Sigmoid colon (tissue), 7 donors: ENCODE measurements at places on chromosomes 2 and 18. TPM values are rescaled to one million over a fixed set of nuclear protein-coding genes. Genes with fewer than 3 reads are reported as not detected.

DNA sequence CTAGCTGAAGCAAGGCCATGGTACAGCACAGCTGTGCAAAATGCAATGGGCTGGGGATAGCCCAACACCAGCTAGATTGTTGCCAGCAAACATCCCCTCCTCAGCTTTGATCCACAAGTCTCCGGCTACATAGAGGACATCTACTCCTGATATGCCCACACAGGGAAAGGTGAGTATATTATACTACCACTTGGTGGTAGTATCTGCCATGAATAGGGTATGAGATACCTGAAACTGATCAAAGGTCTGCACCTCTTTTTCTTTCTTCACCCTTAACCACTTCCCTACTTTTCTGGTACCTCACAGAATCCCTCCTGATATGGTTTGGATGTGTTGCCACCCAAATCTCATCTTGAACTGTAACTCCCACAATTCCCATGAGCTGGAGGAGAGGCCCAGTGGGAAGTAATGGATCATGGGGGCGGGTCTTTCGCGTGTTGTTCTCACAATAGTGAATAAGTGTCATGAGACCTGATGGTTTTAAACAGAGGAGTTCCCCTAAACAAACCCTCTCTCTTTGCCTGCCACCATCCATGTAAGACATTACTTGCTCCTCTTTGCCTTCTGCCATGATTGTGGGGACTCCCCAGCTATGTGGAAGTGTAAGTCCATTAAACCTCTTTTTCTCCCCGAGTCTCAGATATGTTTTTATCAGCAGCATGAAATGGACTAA lies 279.6 kb downstream of the TXNL1 start:
- no peak for DNase-seq

DNA sequence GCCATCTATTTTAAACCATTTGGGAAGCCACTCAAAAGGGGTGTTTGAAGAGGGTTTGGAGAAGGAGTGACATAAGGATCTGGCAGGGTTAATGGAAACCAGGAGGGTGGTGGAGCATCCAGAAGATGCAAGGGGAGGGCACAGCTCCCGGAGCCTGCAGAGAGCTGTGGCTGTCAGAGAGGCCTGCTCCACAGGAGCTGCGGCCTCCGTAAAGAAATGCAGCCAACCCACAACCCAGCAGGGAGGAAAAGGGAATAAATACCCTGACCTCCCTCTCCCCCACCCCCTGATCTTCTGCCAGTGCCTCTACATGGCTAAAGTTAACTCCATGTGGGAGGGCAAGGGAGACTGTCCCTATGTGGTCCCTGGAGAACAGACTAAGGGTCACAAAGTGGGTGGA lies 567.1 kb upstream of the POU3F3 start:
- DNase-seq, result no peak

The CCNT2 gene
- 27.4 TPM for total RNA-seq

The RND3 gene
- total RNA-seq, result 29.8 TPM

- DNase-seq, result no peak
Measured at GRCh38 chr18:65403534-65403933, 347.3 kb upstream of the CDH7 start.

The REG3G gene
- total RNA-seq, result not detected

The G6PC2 gene
- total RNA-seq, result not detected

The CYS1 gene
- 8.9 TPM for total RNA-seq

DNA sequence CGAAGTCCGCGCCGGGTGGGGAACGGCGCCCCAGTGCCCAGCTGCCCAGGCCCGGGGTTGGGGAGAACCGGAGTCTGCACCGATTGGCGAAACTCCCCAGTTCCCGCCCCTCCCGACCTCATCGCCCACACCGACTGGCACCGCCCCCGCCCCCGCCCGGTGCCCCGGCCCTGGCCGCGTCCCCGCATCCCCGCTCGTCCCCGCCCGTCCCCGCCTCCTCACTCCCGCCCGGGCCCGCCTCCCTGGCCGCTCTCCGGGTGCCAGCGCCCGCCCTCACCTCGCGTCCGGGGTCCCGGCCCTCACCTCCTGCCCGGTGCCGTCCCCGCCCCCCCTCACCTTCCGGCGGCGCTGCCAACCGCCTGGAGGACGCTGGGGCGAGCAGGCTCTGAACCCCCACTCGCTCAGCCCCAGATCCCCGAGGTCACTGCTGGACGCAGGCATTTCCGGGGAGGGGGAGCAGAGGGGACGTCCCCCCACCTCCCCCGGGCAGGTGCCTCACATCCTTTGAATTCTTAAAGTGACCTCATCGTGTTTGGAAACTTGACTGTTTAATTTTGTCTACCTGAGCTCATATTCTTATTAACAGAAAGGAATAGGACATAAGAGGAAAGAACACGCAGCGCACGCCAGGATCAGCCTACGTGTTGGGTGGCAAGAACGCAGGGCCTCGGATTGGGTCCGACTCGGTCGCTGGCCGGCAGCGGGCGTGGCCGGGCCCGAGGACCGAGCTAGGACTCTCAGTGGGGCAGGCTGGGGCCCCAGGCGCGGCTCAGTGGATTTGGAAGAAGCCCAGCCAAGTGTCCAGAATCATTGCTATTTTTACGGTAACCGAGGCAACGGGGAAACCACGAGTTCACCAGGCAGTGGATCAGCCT lies at the start of gene FAM110C:
Gene FAM110C (minus strand): TSS at position 35 of the 875 bp plus-strand sequence. CDS start 120 bp downstream, outside the sequence.
- DNase-seq, result no peak

DNA sequence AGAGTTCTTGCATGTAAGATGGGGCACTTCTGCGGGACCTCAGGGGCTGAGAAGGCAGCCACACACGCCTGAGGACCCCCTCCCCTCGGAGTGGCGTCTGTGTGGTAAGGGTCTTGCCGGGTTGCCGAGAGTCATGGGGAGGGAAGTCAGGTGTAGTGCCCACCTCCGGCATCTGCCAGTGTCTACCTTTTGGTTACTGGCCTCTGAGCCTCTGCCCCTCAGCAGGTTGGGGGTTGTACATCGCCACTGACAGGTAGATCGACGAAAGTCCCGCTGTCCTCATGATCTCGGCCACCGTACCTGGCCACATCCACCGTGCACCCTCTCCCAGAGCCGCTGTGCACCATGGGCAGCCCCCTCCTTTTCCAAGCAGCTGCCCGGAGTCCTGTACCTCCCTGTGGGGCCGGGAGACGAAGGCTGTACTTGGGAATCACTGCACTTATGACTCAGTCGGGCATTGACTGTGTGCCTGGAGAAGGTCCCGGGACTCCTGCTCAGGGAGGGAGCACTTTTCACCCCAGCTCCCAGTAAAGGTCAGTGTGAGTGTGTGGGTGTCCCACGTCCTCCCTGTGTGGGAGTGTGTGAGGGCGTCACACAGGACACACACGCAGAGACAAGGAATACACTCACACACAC lies 332.4 kb upstream of the MYT1L start:
- peak; percentile 64 for DNase-seq

GRCh38 chr2:122061831-122062230 lies 306.4 kb downstream of the TSN start:
- DNase-seq, result no peak

DNA sequence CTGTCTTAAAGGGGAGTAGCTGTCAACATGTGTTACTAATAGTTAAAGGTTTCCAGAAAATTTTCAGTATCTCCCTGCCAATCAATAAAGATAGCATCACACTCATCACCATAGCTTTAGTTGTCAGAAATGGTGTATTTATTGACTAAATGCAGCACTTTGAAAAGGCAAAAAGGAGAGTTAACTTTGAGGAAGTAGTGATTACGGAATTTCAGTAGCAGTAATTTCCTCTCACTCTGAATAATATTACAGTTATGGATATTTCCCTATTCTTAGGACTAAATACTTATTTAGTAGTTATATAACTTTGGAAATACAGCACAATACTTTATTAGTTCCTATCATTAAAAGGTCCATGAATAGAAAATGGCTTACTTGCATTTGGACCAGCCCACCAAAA lies 250.5 kb downstream of the CAMKMT start:
- DNase-seq, result no peak

GRCh38 chr2:127313406-127313805 lies 19.5 kb upstream of the ERCC3 start:
- DNase-seq, result no peak

GRCh38 chr18:50410894-50411293 lies 36.0 kb downstream of the SKA1 start:
- DNase-seq, result no peak

The VAMP5 gene
- total RNA-seq, result 58.9 TPM
